ENCODE measurements at places on chromosomes 12 and 14.
A peak's percentile ranks its signal among the peaks of the same experiment; 100 is the strongest.

DNA sequence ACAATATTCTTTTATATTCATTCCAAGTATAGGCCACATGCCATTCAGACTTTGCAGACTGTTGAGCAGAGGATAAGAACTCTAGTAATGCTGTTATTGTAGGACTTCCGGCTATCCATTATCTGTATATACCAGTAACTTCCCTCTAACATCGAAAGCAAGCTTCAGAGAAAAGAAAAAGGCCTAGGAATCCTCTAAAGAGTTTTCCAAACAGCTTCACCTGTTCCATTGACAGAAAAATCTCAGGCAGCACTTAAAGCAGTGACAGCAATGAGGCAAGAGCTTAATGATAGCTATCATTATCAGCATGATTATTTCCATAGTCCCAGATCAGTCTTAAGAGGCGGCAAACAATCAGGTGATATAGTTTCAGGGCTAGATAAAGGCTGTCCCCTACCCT is 1.8 kb downstream of the CPNE8 start:
- no peak for DNase-seq

GRCh38 chr12:69330475-69331473 is 17.4 kb upstream of the LYZ start:
- no peak for DNase-seq

- DNase-seq, result no peak
These were observed 76.7 kb downstream of the ANO4 start for GRCh38 chr12:100871195-100871734.

GRCh38 chr12:125689576-125690410 is 624.6 kb downstream of the AACS start:
- DNase-seq, result no peak

GRCh38 chr12:82817368-82817767 is 130.7 kb downstream of the TMTC2 start:
- no peak for DNase-seq

- no peak for DNase-seq
These were observed 11.3 kb downstream of the CS start for GRCh38 chr12:56288705-56289387.

GRCh38 chr14:69346710-69347109 is 51.4 kb downstream of the ERH start:
- peak; percentile 48 for DNase-seq

DNA sequence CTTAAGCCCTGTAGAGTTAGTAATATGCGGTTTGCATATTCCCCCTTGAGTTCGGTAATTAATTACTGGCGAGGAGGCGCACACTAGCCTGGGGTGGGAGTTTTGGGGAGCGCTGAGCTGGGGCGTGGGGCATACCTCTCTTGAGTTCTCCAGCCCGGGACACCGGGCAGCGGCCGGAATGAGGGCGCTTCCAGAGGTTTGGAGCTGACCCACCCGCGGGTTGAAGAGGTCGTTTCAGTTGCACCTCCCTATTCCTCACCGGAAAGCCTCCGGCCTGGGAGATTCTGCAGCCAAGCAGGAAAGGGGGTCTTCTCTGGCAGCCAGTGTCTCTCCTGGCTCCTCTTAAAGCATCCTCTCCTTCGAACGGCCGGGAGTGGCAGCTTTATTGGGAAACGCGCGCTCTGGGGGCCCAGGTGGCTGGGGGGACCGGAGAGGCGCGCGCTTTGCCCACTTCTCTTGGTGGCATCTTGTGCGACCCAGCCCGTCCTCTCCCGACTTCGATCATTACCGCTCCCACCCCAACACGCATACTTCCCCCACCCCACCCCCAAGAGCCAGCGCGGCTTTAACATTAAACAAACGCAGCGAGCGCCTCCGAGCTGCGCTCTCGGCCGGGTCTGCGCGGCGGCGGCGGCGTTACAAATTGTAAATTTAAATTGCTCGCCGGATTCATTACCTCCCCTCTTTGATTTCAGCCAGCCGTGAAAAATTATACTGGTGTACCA is 3.9 kb upstream of the LHX5 start:
- DNase-seq, result no peak

DNA sequence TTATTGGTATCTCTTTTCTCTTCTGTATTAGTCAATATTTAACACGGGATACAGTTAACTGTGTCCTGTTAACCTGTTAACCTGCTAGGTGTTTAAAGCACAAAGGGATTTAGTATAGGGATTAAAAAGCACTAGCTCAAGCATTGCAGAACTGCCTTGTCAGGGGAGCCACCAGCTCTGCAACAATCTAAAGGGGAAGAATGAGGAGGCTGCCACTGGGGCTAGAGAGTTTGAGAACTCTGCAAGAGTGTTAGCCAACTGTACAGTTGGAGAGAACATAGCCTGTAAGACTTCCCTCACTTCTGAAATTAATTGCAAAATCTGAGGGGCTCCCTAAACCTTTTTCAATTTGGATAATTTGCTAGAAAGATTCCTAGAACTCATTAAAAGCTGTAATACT is 6.5 kb upstream of the VRK1 start:
- no peak for DNase-seq

- no peak for DNase-seq
These were observed 544 bp upstream of the TDP1 start for GRCh38 chr14:89955022-89955744.

- DNase-seq, result no peak
These were observed 12.0 kb downstream of the NGDN start for GRCh38 chr14:23481362-23481970.

- no peak for DNase-seq
These were observed 7.7 kb downstream of the KRT83 start for GRCh38 chr12:52313461-52313860.

GRCh38 chr14:30889244-30889594 is 14.9 kb downstream of the COCH start:
- DNase-seq, result no peak

GRCh38 chr12:55957106-55957859 is 8.6 kb downstream of the PMEL start:
- DNase-seq, result no peak

DNA sequence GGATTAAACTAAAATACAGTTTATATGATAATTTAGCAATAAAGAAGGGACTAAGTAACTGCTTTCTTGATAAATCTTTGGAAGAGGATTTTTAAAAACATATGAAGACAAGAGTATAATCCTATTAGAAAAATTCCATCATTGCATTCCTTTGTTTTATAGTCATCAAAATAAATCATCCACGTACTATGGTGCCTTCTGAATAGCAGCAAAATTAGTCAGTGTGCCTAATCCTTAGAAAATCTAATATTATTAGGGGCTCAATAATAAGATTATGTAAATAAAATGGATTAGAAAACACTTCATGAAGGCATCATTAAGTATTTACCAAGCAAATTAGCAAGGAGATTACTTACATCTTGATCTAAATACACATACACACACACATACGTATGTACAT is 102.1 kb downstream of the KCNH5 start:
- DNase-seq, result no peak

DNA sequence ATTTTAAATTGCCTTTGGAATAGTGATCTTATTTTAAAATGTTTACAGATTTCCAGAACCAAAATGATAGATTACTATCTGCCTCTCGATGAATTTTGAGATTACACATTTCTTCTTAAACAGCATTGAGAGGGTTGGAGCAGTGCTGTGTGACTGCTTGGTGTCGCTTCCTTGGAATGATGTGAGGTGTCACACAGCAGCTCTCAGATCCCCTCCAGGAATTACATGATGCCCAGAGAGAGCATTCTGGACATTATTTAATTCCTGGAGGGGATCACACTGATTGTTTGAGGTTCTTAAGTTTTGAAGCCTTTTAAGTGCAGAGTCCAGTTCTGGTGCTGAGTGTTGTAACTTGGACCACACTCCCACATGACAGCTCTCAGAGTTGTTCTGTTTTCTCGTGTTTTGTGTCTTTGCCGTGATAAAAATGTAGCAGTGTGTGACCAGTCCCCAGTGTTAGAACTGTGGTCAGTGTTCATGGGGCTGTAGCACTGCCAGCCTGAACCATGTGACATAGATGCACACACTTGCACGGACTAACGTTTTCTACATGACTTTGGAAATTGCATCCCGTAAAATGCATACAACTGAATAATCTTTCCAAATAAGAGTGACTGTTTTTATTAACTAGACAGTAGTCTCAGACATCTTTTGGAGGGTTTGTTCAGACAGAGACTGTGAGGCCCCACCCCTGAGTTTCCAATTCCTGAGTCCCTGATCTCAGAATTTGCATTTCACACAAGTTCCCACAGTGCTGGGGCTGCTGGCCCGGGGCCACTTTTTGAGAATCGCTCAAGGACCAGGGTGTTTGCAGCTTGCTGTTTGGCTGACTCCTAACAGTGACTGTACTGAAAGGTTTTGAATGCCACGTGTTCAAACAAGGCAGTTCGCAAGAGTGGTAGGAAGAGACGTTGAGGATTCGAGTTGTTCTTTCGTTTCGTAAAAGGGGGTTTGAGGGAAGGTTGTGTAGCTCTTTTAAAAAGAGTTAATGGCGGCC is 26.0 kb downstream of the XRCC3 start:
- no peak for DNase-seq

DNA sequence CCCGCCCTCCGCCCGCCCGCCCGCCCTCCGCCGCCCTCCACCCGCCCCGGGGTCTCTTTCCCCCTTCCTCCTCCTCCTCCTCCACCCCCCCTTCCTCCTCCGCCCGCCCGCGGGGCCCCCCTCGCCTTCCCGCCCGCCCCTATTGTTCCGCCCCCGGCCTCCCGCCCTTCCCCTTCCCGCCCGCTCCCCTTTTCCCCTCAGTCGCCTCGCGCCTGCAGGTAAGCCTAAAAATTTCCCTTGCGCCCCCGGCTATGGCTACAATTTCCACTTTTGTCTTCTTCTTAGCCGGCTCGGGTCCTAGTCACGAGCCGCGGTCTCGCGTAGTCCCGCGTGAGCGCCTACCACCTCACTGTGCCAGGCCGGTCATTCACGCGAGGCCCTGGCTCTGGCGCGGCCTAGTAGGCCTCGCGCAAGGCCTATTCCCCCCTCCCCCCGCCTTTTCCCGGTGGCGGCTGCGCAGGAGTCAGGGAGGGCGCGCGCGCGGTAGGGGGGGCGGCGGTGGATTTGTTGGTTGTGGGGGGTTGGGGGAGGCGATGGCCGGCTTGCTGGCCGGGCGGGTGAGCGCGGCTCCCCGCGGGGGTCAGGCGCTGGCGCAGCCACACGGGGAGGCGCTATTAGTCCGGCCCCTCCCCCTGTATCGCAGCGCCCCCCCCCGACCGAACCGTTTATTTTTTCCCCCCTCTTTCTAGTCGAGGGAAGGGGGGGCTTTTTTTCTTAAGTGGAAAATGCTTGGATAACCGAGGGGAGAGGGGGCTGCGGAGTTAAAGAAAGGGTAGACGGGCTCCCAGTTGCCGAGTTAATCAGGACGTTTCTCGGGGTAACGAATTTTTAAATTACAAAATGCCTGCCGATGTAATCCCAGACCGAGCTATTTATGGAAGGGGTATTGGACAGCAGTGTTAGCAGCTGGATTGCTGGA is 516 bp downstream of the PCBP2 start:
- no peak for DNase-seq

GRCh38 chr12:2306735-2307134 is 253.9 kb downstream of the CACNA1C start:
- no peak for DNase-seq

DNA sequence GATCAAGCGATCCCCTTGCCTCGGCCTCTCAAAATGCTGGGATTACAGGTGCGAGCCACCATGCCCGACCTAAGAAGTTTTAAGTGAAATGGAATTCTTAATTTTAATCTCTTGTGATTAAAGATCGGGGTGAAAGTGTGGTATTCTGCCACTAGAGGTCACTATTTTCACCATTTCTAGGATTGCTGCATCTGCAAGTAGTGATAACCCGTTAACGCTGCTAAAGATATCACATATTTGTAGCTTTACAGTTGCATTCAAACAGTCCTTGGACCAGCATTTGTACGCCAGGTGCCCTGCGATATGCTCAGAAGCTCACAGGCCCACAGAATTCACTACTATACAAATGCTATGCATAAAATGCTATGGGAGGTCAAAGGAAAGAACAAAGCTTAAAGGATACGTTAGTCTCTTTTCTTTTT is 19.3 kb downstream of the CCDC62 start:
- DNase-seq, result no peak

GRCh38 chr12:122979908-122980182 is 636 bp upstream of the ARL6IP4 start:
- no peak for DNase-seq

- no peak for DNase-seq
These were observed 15.7 kb upstream of the CRY1 start for GRCh38 chr12:107108995-107109508.

DNA sequence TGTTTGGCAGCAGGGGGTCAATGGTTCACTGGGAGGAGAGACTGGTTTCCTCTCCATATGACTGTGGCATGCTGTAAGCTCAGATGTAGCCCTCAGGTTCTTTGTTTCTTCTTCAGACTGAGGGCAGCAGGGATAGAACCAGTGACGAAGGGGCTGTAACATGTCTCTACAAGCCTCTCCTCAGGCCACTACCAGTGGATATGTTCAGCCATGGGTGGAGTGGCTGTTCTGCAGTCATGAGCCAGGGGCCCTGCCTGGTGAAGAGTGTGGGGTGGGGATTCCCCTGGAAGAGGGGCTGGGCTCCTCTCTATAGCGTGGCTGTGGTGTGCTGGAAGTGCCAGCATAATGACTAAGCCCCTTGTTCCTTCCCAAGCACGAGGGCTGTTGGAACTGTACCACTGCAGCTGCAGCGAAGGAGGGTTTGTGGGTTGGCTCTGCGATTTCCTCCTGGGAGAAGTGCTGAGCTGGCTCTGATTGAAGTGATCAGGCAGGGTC is 55.8 kb downstream of the CMAS start:
- DNase-seq, result no peak
